ENCODE measurements at places on chromosomes 12 and 14.

GRCh38 chr12:32824596-32824995 lies 68.9 kb upstream of the YARS2 start:
- no peak for DNase-seq

DNA sequence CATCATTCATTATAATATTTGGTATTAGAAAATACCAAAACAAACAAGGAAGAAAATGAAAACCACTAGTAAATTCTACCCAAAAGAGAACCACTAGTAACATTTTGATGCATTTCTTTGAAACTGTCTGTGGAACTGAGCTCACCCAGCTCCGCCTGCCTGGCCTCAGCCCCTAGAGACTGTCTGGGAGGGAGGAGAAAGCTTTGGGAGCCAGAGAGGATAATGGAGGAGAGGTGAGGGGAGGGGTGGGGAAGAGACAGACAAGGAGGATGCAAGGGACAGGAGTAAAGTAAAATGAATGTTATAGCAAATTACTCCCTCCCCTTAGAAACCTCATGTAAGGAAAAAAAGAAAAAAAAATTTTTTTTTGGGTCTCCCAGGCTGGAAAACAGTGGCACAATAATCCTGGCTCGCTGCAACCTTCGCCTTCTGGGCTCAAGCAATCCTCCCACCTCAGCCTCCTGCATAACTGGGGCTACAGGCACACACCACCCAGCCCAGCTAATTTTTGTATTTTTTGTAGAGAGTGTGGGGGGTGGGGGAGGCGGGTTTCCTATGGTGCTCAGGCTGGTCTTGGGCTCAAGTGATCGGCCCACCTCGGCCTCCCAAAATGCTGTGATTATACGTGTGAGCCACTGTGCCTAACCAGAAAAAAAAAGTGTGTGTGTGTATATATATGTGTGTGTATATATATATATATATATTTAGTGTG lies 3.2 kb upstream of the MMP19 start:
- DNase-seq, result no peak

DNA sequence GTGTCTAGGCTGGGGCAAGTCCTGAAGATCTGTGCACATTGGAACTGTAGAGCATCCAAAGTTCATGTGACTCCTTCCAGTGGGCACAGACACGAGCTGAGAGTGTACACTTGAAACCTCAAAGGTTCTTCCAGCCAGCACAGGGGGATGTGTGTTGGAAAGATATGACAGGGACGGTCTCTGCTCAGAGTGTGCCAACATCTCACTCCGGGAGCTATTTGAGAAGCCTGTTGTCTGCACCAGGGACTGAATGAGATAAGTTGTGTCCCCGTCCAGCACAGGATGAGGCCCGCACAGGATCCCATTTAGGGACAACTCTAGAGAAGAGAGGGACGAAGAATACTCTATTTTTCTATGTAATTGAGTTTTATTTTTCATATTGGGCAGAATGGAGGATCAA lies 136.3 kb downstream of the SNAPC1 start:
- no peak for DNase-seq

GRCh38 chr14:100610511-100611217 lies 23.4 kb upstream of the BEGAIN start:
- no peak for DNase-seq

DNA sequence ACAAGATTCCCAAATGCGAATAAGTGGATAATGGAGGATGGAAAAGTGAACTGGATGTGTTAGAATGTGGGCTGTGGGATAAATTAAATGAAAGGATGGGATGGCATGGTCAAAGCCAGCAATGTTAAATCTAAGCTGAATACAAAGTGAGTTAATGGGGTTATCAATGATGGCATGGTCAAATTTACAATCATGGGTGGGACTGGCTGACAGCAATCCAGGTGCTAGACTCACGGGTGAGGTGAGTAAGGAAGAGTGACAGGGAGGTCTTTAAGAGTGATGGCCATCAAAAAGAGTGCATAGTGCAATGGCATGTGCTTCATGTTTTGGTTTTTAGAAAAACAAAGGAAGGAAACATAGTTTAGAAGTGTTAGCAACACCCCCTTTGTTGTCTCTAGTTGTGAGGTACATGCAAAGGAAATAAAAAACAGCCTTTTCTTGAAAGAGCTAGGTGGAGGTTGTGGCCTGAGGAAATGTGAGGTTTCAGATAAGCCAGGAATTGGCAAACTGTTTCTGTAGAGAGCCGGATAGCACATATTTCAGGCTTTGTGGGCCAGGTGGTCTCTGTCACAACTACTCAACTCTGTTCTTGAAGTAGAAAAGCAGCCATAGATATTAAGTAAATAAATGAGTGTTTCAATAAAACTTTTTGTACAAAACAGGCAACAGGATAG lies 328.7 kb downstream of the RPL10L start:
- DNase-seq, result no peak
